H4 (cell line): ENCODE measurements at places on chromosomes 4 and X. TPM values are rescaled to one million over a fixed set of nuclear protein-coding genes. Genes with fewer than 3 reads are reported as not detected.
A peak's percentile ranks its signal among the peaks of the same experiment; 100 is the strongest.

- no peak for DNase-seq
These were observed 137.0 kb upstream of the PSAPL1 start for GRCh38 chr4:7571701-7572100.

- no peak for DNase-seq
These were observed 104.1 kb downstream of the PHOX2B start for GRCh38 chr4:41644288-41644914.

- no peak for DNase-seq
These were observed 56.5 kb downstream of the SORBS2 start for GRCh38 chr4:185755451-185755850.

DNA sequence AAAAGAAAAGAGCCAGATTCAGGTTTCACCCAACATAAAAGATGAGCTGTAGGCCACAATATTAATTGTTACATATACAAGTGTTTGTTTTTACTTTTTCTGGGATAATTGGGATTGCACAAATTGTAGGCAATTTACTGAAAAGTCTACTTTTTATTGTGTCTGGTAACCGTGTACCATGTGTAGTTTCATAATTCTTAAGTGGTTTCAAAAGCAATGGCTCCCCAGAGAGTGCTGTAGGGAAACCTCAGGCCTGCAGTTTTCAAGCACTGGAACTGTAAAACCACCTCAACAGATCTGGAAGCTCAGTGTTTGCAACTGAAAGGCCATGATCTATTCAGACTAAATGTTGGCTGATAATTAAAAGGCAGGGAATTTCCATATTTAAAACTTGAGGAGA lies 53.9 kb upstream of the MMAA start:
- DNase-seq: no peak

DNA sequence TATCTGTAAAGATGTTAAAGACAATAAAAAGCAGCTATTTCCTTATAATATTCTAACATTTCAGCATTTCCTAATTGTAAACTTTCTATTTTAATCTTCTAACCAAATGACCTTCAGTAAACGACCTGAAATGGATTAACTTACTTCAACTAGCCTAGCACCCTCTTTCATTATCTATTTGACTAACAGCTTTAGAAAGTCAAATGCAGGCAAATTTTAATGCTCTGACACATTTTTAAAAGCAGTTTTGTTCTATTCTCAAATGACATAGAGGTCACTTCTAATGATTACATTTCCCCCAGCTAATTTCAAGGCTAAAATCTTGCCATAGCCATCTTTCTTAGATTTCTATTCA lies 41.9 kb downstream of the SLC7A11 start:
- DNase-seq: no peak

GRCh38 chr4:75494563-75494962 lies 19.6 kb downstream of the RCHY1 start:
- DNase-seq: peak; percentile 25

DNA sequence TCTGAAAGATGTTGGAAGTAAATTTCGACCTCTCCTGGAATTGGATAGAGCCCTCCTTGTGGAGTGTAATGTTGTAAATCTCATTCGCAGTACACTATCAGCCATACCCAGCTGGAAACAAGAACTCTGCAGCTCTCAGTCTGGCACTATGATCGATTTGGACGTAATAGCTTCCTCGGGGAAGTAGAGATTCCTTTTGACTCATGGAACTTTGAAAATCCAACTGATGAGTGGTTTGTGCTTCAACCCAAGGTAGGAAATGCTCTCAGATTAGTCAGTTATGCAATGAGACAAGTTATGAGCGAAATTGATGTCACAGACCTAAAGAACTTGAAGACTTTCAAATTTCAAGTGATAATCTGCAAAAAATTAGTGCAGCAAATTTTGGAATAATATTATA lies 103.9 kb downstream of the SYTL5 start:
- no peak for DNase-seq

GRCh38 chr4:98686847-98687246 lies 28.4 kb upstream of the TSPAN5 start:
- no peak for DNase-seq

- no peak for DNase-seq
These were observed 62.3 kb downstream of the TMA16 start for GRCh38 chr4:163556650-163557391.

DCX gene
- 0.06 TPM in 1 of 2 replicates, not detected in the other for total RNA-seq

TDO2 gene
- 3.2 and 6.2 TPM in 2 replicates for total RNA-seq

MAGEB4 gene
- total RNA-seq: not detected in 2 replicates

VCX3A gene
- total RNA-seq: 160 and 182 TPM in 2 replicates
